ENCODE measurements at places on chromosomes 7 and 10.

DNA sequence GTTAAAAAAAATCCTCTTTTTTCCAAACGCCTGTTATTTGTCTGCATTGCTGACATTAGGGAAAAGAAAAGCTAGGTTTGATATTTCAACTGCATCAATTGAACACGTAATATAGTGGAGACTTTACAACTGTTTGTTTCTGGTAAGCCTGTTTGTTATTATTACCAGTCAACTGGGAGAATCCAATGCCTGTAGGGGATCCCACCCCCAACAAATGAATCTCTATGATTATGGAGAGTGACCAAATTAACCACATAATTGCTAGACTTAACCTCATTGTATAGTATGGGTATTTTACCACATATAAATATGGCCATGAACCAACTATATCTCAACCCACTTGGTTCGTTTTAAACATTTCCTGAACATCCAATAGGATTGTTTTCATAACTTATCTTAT is 216.1 kb downstream of the TWIST1 start:
- DNase-seq = no peak

- no peak for DNase-seq
Observed at GRCh38 chr7:47304727-47305719, 276.9 kb downstream of the TNS3 start.

GRCh38 chr10:43249151-43249961 is 17.5 kb downstream of the RASGEF1A start:
- DNase-seq = no peak

DNA sequence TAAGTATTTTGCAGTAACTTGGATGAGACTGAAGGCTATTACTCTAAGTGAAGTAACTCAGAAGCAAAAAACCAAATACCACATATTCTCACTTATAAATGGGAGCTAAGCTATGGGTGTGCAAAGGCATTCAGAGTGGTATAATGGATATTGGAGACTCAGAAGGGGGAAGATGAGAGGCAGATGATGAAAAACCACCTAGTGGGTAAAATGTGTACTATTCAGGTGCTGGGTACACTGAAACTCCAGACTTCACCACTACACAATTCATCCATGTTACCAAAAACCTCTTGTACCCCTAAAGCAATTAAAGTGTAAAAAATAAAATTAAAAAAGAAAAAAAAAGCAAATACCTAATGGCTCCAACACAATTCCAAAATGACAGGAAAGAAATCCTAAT is 351.7 kb downstream of the NXPH1 start:
- peak; percentile 4 for DNase-seq

DNA sequence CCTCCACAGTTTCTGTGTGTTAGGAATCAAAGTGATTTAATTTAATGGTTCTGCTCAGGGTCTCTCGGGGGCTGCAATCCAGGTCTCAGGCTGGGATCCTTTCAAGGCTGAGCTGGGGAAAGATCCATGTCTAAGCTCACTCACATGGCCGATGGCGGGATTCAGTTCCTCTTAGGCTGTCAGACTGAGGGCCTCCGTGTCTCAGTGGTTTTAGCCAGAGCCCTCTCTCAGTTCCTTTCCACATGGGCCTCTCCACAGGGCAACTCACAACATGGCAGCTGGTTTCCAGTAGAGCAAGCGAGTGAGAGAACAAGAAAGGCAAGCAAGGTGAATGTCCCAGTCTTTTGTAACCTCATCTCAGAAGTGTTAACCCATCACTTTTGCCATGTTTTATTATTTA is 26.9 kb downstream of the CAV1 start:
- no peak for DNase-seq

DNA sequence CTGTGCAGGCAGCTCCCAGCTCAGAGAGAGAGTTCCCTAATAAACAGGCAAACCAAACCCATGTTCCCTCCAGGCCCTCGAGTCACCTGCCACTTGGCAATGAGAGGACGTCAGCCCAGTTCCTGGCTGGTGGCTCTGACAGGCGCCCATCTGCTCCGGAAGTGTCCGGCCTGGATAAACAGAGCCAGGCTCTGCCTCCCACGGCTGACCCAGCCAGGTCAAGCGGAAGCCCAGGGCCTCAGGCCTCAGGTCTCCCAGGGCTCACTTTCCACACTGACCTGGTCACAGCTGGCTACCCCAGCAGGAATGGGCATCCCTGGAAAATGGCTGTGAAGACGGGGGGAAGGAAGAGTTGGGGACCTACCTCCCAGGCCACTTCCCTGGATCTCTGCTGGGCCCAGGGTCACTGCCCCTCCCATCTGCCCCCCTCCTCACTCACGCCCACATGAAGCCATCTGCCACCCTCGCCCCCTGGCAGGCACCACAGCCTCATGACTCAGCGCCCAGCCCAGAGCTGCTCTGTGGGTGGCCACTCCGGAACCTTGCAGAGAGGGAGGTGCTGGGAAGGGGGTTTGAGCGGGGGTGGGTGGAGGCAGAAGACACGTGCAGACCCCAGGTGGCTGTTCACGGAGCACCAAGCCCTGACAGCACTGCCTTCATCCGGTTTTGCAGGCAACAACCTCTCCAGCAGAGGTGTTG is 37.4 kb upstream of the DUSP5 start:
- DNase-seq = no peak

DNA sequence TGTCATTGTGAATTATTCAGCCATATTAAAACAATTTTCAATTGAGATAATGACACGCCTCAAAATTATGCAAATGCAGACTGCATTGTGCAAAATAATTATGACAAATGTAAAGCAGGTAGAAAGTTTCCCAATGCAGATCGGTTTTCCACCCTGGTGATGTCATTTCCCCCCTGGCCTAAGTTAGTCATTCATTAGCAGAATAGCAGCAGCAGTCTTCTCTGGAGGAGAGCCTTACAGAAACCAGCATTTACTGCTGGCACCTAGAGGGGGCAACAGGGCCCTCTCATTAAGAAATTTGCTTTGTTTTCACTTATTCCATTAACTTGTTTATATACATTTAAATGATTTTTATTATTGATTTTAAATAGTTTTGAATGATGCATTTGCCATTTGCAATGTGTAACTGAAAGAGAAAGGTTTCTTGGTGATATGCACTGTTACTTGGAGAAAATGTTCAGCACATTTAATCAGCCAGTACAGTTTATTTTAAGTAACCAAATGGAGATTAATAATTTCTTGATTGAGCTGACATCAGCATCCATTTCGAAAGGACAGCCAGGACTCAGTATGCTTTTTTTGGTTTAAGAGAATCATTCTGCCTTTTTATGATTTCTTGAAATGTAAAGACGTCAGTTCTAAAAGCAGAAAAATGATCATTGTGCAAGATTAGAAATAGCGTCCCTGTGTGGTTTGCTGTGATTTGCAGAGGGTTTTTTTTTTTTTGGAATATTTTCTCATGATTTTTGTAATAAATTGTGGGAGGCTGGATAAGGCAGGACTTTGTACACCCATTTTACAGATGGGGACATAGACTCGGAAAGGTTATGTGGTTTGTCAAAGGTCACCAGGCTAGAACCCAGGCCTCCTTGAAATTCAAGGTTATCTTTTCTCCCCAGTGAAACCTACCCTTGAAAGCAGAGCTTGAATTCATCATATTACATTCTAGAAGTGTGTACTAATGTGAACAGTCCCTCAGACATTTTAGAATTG is 3.5 kb downstream of the ARID5B start:
- DNase-seq = no peak

GRCh38 chr7:93835702-93836101 is 54.9 kb downstream of the TFPI2 start:
- no peak for DNase-seq

DNA sequence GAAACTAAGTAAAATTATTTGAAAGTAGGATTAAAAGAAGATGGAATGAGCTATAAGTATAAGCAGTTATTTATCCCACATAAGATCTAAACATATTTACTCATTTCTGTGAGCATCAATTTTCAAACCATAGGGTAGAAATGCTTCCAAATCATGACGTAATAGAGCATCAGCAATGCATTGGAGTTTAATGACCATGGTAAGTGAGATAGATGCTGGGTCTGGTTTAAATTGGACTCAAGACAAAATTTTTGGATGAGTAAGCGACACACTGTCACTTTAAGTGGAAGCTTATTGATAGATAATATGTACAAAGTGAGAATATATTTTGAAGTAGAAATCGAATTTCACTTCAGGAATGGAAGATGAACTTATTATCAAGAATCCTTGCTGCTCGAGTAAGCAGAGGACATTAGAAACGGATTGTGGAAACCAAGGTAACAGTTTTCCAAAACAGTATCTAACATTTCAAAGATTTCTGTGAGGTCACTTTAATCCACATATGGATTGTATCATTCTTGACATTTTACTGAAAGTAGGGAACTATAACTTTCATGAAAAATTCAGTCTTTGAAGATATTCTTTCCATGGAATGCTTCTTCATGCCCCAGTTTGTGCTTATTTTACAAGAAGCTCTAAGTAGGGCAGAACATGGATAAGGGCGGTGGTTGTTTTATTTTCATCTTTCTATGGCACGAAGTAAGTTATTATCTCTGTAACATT is 85.8 kb downstream of the AGMO start:
- DNase-seq = no peak

DNA sequence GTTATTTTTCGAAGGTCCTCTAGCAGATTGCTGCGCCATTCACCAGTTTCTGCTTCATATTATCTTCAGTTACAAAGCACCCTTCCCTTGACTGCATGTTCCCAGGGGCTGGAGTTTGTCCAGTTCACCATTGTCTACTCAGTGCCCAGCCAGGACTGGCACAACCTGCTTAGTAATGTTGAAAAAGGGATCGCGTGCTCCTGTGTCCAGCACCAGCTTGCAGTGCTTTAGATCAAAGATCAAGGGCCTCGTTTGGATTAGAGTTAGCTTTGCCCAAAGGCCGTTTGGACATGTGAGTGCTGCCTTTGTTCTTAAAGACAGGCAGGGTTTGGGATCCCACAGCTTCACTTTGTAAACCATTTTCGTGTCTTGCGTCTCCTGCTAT is 867 bp downstream of the ATP6V0E2 start:
- no peak for DNase-seq

GRCh38 chr7:26013551-26014083 is 138.4 kb upstream of the NFE2L3 start:
- DNase-seq = no peak

- DNase-seq = no peak
Observed at GRCh38 chr10:113305871-113306270, 247.0 kb upstream of the HABP2 start.

GRCh38 chr10:34861293-34862021 is 46.4 kb upstream of the PARD3 start:
- peak; percentile 76 for DNase-seq

- DNase-seq = no peak
Observed at GRCh38 chr10:120455004-120455403, 2.0 kb upstream of the PLPP4 start.

DNA sequence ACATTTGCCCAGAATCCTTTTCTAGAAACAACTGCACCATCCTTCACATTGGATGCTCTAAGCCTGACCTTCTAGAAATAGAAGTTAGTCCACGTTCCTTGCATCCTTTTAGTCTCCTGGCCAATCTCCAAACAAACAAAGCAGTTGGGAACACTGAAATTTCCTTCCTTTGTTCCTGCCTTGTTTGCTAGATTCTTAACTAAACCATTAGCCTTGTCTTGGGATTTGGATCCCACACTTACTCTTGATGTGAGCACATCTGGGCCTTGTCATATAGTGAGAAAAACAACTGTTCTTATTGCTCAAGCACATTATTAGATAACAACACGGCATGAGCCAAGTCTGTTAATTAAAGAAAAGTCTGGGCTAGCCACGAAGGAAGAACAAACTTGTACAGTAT is 319.3 kb upstream of the GHITM start:
- no peak for DNase-seq

DNA sequence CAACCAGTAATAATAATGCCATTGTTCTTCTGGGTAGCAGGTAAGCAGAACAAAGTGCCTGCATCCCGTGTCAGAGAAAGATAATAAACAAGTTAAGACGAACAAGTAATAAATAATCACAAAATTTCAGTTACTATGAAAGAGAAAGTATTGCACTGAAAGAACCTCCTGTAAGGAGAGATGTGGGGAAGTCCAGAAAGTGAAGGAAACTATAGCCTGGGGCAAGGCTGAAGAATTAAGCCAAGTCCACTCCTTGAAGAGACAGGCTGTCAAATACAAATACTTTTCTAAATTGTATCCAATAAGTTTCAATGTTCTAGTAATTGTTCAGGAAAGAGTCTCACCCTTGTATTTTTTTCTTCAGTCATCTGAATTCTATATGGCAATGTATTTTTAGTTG is 611.4 kb downstream of the MAGI2 start:
- DNase-seq = no peak

DNA sequence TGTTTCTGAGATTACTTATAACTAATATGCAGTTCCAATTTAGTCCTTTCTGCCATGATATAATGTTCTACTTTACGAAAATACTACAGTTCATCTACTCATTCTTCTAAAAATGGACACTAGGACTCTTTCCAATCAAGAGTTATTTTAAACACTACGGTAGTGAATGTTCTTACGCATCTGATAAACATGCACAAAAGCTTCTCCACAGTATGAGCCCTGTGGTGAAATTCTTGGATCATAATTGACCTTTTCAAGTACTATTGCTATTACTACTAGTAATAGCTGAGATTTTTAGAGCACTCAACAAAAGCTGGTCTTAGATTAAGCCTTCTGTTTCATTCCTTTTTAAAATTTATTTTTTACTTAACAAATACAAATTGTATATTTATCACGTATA is 106.4 kb downstream of the CH25H start:
- DNase-seq = no peak

DNA sequence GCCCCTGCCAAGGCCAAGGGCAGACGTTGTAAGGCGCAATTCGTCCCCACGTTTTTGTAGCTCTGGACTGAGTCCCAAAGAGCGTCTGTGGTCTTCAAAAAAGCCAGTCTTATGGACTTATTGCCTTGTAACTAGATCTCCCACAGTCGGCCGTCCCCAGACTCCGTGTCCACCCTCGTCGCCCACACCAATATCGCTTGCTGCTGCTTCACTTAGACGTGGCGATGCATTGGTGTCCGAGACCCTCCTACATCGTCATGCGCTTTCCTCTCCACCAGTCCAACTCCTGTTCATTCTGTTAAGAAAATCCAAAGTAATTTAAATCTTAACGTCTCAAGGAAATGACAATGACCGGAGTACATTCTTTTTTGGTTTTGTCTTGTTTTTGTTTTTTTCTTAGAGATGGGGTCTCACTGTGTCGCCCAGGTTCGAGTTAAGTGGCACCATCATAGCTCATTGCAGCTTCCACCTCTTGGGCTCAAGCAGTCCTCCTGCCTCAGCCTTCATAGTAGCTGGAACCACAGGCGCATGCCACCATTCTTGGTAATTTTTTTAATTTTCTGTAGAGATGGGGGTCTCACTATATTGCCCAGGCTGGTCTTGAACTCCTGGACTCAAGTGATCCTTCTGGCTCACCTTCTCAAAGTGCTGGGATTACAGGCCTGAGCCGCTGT is 851 bp downstream of the KIFBP start:
- DNase-seq = peak; percentile 52

GRCh38 chr10:96610817-96611216 is 24.0 kb upstream of the TM9SF3 start:
- DNase-seq = no peak

Data from NCI-H82 (cell line).